ENCODE measurements at places on chromosomes 7 and 10.
A peak's percentile ranks its signal among the peaks of the same experiment; 100 is the strongest.

DNA sequence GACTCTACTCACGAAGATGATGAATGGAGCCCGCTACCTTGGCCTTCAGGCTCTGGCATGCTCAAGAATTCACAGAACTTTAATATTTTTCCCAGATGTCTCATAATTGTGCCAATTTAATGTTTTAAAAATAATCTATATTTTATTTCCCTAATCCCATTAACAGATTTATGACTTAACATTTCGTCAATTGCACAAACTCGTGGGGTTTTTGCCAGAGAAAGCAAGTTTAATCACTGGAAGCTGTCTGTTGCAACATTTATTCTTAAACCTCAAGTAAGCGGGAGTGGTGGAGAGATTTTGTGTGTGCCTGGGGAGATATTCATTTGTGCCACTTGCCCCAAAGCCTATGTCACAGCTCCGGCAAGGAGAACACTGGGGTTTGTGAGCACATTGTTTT, 117.9 kb downstream of the TEX36 start:
- DNase-seq, result peak; percentile 5

DNA sequence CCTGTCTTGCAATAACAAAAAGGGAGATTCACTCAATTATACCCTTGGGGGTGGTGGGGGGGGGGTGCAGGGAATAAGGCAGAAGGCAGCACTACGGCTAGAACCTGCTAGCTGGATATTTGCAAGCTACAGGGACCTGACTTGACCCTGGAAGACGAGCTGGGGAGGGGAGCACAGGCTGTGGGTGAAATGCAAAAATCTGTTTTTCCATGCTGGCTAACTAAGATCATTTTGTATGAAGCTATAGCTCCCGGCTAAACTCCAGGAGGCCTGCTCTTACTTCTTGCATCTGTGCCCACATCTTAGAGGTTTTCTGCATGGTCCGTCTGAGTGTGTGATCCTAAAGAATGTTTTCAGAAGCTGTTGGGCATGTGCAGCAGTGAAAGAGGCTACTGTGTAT, 106.6 kb downstream of the EBLN1 start:
- no peak for DNase-seq

DNA sequence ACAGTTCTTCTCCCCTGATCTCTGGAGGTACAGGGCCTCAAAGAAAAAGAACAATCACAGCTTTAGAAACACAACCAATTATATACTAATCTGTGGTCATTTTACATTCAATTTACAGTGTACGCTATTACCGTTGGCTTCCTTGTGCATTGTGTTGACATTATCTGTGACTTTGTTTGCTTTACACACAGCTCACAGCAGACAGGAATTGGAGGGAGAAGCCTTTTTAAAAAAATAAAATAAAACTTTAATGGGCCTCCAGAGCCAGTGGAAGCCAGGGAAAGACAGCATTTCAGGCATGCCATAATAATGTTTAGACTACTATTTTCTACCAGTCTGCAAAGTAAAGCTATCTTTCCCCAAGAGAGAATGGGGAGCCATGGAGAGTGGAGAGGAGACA, 179.0 kb upstream of the ADO start:
- DNase-seq, result no peak

- no peak for DNase-seq
Measured at GRCh38 chr10:13306103-13306502, 6.2 kb upstream of the PHYH start.

DNA sequence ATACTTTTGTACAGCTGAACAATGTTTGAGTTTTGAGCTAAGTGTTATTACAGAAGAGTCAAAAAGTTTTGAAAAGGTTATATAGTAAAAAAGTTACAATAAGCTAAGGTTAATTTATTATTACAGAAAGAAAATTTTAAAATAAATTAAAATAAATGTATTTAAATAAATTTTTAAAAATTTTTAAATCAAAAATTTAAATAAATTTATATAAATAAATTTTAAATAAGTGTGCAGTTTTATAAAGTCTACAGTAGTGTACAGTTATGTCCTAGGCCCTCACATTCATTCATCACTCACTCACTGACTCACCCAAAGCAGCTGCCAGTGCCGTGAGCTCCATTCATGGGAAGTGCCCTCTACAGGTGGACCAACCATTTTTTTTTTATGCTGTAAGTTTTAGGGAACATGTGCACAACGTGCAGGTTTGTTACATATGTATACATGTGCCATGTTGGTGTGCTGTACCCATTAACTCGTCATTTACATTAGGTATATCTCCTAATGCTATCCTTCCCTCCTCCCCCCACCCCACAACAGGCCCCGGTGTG, 462.9 kb upstream of the ZMIZ1 start:
- peak; percentile 21 for DNase-seq

DNA sequence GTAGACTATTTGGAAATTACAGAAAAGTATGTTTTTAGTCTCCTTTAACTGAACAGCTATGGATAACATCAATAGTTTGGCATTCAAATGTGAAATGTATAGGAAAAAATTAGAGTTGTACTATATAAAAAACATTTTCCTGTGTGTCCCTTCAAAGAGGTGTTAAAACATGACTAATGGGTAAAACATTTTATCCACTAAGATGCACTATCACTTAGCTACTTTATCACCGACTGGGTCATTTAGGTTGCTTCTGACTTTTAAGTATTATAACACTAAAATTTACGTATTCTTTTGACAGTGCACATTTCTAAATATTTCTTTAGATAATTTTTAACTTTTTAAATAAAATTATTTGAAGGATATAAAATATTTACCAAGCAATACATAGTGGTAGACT, 77.6 kb downstream of the UBE2H start:
- DNase-seq, result no peak

- DNase-seq, result no peak
Measured at GRCh38 chr10:46266306-46266985, 20.4 kb upstream of the ANTXRL start.

GRCh38 chr10:126073606-126074005, 177.2 kb downstream of the FANK1 start:
- no peak for DNase-seq

GRCh38 chr7:135798095-135798494, 49.5 kb upstream of the FAM180A start:
- no peak for DNase-seq

DNA sequence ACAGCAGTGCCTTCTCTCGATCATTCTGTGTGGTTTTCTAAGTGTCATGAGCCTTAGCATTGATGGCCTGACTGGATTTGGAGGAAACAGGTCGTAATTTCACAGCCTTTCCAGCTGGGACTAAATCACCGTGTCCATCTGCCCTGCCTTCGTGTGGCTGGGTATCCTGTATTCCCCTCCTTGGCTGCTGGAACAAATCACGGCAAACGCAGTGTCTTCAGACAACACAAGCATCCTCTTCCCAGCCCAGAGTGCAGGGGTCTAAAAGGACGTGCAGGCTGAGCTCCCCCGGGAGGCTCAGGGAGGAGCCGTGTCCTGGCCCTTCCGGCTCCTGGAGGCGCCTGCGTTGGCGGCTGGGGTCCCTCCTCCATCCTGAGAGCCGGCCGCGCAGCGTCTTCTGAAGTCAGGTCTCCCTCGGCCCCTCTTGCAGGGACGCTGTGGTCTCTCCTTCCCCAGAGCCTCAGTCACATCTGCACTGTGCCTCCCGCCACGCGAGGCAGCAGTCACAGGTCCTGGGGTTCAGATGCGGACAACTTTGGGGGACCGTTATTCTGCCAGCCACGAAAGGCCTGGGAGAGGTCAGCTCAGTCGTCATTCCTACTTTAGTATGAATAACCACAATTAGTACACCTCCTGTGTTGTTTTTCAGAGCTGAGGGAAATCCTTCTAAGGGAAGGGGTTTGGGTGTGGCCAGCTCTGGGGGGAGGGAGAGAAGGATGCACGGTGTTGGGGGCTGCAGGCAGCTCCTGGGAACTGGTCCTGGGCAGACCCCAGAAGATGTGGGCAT, 41.1 kb downstream of the FAM20C start:
- no peak for DNase-seq

DNA sequence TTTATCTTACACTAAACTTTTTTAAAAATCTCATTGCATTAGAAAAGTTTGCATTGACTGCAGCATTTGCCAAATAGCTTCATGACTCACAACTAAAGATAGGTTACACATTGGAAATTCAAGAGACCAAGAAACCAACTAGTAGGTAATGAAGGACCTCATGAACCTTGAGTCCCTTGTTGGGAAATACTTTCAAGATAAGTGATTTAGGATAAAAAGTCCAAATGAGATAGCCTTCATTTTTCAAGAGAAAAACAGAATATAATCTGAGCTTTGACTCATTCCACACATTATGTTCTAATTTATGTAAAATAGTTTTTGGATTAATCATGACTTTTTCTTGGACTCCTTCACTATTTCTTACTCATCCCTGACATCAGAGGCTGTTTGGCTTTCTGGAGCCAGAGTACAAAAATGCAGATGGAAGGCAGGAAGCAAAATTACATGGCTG, 13.1 kb upstream of the LIPF start:
- DNase-seq, result peak; percentile 94

- DNase-seq, result no peak
Measured at GRCh38 chr10:70902661-70903261, 14.4 kb upstream of the PCBD1 start.

DNA sequence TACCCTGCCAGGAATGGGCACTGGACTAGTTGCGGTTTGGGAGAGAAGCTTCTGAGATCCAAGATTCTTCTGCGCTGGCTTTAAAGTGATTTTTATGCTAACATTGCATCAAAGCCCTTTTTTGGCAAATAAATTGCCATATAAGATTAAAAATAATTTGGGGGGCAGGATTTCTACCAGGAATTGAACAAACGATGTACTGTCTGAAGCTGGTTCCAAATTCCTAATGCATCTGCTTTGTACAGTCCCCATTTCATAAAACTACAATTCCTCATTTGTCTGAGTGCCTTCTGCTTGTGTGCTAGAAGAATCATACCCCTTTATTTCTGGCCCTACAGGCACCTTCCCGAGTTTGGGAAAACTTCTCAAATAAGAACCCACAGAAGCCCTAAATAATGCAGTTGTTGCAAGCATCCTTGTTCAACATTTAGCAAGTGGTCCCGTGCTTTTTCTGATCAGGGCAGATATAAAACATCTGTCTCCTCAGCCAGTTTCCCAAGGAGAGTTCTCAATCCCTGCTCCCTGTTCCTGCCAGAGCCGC, 349.7 kb downstream of the PTEN start:
- DNase-seq, result no peak

- no peak for DNase-seq
Measured at GRCh38 chr10:126420567-126421300, 32.5 kb upstream of the ADAM12 start.

DNA sequence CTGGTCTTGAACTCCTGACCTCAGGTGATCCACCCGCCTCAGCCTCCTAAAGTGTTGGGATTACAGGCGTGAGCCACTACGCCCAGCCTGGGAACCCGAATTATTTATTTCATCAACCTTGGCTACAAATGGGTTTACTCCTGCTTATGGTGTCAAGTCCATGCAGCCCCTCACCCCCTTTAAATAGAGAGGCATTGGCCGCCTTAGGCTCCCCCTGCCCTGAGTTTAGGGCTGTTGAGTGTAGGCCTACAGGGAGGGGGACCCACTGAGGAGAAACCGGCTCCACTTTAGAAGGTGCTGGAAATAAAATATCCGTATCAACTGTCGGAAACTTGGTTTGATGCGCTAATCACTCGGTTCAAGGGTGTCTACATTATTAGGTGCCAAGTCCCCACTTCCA, 8.7 kb upstream of the SP8 start:
- DNase-seq, result no peak

DNA sequence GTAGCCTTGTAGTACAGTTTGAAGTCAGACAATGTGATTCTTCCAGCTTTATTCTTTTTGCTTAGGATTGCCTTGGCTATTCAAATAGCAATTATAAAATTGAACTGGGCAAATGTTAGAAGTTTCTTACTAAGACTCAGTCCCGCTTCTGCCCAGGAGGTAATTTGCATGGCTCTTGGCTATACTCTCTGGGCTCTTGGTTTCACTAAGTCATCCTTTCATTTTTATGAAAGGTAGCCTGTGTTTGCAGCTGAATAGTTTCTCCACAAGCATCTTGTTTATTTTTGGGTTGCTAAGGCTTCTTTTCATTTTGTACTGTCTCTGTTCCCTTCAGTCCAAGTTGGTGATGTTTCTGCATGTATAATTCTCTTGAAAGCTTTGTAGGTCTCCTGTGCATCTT, 340.6 kb downstream of the SH2D4B start:
- DNase-seq, result no peak

DNA sequence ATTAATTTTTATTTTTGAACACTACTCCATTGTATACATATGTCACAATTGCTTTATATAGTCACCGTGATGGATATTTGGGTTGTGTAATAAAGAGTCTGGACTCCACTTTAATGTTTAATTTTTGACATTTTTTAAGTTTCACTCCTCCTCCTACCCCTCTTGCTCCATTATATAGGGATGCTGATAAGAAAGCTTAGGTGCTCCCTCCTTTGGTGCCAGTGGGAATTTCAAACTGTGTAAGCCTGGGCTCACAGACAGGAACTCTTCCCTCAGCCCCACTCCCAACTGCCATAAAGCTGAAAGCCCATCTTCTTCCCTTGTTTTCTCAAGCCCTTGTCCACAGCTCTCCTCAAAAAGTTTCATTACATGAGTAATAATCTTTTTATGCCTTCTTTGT, 47.6 kb downstream of the TWIST1 start:
- DNase-seq, result peak; percentile 27

DNA sequence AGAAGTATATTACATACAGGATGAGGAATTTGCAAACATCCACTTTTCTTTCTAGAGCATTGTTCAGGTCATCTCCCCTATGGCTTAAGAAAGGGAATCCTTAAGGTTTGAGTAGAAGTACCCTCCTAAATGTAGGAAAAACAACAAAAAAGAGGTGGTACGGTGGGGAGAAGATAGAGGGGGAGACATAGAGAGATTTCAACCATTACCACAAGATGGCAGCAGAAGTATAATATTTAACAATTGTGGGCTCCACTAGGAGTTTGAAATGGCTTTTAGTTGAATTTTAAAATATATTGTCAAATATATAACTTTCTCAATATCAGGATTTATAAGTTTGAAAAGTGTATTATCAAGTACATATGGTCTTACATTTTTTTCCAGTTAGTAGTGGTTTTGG, 72.7 kb upstream of the PRKG1 start:
- no peak for DNase-seq

GRCh38 chr10:25824050-25824449, 110.0 kb upstream of the MYO3A start:
- DNase-seq, result no peak

- no peak for DNase-seq
Measured at GRCh38 chr7:128661446-128661845, 10.6 kb upstream of the GARIN1A start.

DNA sequence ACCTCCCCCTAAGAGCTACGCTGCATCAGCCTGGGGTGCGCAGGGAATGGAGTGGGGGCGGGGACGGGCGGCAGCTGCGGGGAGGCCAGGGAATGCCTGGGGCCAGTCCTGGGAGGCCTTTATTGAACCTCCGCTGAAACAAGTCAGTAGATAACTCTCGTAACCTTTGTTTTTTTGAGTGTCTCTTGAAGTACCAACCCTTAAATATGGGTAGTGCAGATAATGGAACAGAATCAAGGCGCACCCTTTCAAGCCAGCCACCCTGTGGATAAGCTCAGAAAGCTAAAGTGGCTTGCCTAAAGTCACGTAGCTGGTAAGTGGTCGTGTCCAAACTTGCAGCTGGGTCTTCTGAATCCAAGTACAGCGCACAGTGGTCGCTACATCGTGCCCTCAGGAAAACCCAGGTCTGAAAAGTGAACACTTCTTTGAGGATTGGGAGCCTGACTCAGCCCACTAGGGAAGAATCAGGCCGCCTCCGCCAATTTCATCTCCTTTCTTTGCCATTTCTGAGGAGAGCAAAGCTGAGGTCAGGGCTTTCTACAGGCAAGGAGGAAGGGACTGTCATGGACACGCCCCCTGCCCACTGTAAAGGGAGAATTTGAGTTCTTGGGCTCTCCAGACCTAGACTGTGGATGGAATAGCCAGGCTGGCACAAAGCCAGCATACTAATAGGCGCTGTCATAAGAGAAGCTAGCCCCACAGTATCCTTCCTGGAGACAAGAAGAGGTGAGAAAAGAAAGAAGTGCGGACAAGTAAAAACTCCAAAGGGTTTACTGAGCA, 3.2 kb upstream of the EGR2 start:
- DNase-seq, result no peak

All from amniotic epithelial cell (primary cell).